ENCODE measurements at places on chromosomes 6 and 20.
A peak's percentile ranks its signal among the peaks of the same experiment; 100 is the strongest.

DNA sequence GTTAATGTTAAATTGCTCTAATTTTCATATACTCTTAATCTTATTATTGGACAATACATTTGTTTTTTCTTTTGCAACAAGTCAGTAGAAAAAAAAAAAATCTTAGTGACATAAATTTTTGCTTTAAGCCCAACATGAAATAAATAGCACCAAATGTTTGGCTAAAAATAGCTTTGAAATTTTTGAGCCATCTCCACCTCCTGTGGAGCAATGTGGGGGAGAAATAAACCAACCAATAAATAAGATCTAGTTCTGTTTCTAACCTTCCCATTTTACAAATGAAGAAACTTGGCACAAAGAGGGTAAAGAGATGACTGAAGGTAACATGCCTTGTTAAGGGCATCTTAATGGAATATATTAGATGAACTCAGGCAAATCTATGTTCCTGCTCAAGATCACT is 91.4 kb downstream of the PRKN start:
- DNase-seq: no peak

DNA sequence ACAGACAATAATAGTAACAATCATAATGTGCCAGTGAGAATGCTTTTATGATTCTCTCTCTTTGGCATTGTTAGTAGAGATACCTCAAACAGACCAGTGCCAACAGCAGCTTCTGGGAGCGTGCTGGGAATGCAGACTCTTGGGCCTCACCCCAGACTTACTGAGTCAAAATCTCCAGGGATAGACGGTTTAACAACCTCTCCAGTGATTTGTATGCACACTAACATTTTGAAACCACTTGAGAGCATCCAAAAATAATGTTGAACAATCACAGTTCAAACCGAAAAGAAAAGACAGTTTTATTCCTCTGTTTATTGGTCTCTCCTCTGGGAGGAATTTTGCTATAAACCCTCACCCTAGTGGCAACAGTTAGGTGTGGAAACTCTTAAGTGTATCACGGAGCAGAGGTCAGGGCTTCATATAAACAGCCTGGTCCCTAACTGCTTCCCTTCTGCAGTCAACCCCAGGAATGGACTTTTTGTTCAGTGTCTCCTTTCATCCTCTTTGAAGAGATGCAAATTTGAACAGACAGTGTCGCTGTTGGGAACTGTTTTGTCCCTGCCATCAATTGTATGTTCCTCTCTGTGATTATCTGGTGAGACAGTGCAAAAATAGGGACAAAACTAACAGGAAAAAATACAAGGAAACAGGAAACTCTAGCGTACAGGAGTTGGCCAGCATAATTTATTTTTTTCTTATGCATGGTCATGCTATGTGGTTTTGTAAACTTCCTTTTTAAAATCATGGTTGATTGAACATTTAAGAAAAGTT is 162.4 kb upstream of the BTBD3 start:
- DNase-seq: no peak

DNA sequence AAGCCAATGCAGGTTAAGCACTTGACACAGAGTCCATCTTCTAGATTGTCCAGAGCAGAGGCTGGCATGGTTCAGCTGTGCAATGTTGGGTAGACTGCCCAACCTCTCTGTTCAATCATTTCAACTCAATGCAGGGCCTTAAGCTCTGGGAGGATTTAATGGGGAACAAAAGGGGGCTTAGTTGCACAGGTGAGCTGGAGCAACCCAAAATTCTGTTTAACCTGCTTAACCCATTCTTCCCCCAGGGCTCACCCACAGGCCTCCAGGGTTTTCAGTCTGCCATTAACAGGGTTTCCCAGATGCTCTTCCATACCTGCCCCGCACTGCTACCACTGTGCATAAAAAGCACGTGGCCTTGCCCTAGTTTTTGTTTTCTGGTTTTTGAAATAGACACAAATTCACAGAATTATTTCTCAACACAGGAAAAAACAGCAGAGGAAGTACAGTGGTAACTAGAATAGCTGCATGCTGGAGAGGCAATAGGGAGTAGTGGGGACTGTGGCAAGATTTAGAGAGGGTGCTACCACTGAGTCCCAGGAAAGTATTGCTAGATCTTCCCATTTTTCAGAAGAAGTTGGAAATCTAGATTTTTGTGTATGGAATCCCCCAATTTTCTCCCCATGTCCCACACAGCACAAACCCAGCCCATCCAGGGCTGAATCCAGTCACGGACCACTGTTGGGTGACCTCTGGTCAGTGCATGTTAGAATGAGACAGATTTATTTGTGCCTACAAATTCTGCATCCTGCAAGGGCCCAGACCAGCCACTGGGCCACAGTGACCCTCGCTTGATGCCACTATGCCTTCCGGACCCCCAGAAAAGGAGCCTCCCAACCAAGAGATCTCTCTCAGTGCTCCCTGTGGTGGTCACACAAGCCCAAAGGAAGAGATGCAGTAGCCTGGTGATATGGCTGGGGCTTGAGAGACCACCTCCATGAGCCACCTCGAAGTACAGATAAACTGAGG is 4.6 kb downstream of the PTGIS start:
- DNase-seq: no peak

- DNase-seq: no peak
Measured at GRCh38 chr6:44618371-44618770, 230.9 kb downstream of the CDC5L start.

- DNase-seq: no peak
Measured at GRCh38 chr6:31871046-31871659, 7.6 kb downstream of the SLC44A4 start.

DNA sequence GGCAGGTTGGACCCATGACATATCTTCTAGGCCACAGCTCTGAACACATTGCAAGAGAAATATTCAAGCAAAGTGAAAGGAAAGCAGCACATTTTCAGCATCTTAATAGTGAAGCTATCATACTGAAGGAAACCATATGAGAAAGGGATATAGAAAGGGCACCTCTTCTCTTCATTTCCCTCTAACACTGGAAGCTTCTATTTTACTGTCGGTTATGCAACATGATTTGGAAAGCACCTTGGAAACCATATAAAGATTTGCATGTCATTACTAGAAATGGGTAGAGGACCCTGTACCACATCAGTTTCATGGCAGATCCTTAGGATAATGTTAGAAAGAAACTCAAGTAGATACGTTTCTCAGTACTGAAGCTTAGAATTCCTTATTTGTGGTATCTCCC is 70.5 kb upstream of the HMGN3 start:
- DNase-seq: no peak

GRCh38 chr6:35203152-35203670 is 10.5 kb upstream of the SCUBE3 start:
- no peak for DNase-seq

DNA sequence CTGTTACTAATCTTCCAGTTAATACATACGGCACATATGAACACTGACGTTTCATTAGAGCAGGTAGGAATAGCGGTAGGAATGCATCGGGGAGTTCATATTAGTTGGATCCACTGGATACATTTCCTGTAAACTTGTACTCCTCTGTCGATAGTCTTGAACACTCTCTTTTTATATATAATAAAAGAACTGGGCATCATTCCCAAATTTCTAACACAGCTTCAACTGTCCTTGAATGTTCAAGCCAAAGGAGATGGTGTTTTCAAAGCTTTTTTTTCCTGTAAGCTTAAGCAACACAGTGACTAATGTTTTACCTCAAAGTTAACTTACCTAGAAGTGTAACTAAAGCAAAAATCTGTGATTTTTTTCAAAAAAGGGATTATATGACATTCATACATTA is 195.3 kb downstream of the UTRN start:
- DNase-seq: no peak

GRCh38 chr6:5119090-5119951 is 34.2 kb downstream of the PPP1R3G start:
- DNase-seq: no peak

- DNase-seq: no peak
Measured at GRCh38 chr6:36160147-36160760, 29.9 kb downstream of the MAPK13 start.

DNA sequence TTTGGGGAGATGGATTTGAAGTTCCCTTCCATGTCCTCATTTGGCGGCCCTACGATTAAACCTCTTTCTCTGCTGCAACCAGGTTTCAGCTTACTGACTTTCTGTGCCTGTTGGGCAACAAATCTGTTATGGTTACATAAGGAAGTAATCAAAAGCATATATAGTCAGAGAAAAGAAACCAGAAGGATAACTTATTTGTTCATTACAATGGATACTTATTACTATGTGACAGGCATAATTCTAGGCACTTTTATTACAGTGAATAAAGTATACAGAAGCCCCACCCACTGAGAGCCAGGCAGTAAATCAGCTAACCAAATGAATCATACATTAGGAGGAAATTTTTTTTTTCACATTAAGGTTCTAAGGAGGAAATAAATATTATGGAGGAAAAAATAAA is 9.6 kb upstream of the TRIM31 start:
- no peak for DNase-seq

DNA sequence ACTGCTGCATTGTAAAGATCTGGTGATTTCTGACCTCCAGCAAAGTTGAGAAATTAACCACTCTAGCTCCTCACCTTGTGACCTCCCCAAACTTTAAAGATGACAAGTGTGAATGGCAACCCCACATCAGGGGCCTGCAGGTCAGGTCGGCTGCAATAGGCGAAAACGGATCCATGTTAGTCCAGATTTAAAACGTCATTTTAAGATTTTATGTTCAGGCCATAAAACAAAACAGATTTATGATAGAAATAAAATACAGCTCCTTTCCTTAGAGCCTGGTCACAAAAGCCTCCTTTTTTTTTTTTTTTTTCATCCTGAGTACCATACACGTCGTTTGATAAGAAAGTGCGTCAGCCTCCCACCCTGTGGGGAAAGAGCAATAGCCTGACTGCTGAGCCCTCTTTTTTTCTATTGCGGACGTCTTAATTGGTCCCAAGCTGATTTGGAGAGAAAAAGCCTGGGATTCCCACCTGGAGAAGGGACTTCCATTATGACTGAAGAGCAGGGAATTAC is 519.2 kb upstream of the NOX3 start:
- no peak for DNase-seq

DNA sequence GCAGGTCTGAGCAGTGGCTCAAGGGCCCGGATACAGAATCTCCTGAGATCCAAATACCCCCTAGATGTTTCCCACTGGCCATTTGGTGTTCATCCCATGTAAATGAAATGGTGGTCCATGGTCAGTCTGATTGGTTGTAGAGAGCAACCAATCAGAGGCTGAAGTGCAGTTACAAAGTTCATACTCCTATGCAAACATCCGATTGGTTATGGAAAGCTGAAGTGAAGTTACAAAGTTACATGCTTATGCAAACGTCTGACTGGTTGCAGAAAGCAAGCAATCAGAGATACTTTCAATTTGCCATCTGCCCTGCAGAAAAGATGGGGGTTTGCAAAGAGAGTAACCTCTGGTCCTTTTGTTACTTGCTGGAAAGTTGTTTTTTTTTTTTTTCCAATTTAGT is 313.6 kb downstream of the CDKAL1 start:
- no peak for DNase-seq

- DNase-seq: no peak
Measured at GRCh38 chr20:62114894-62115293, 7.4 kb upstream of the LSM14B start.

GRCh38 chr20:57195469-57196100 is 70.9 kb downstream of the BMP7 start:
- DNase-seq: no peak

DNA sequence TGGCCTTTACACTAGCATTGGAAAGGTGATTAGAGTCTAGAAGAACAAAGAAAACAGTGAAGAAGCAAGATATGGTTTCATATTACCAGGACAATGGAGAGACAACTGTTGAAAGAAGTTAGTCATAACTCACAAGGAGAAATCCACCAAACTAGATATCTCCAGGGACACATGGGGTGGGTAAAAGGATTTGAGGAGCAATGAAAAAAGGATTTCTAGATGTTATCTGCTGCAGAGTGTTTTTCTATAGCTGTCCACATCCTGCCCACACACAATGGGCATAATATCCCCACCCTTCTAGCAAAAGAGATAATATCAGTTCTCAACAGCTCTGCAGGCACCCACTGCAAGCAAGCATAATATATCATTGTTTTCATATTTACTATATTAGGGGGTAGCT is 303.1 kb downstream of the HAO1 start:
- DNase-seq: no peak

- no peak for DNase-seq
Measured at GRCh38 chr6:5665667-5666066, 341.1 kb downstream of the NRN1 start.

- no peak for DNase-seq
Measured at GRCh38 chr6:148427333-148427732, 84.7 kb downstream of the SASH1 start.

- DNase-seq: peak; percentile 49
Measured at GRCh38 chr6:82072121-82072521, 175.4 kb downstream of the IBTK start.

GRCh38 chr20:58559368-58559729 is 44.1 kb upstream of the APCDD1L start:
- DNase-seq: no peak

GRCh38 chr20:47122560-47122959 is 227.9 kb downstream of the EYA2 start:
- DNase-seq: no peak

DNA sequence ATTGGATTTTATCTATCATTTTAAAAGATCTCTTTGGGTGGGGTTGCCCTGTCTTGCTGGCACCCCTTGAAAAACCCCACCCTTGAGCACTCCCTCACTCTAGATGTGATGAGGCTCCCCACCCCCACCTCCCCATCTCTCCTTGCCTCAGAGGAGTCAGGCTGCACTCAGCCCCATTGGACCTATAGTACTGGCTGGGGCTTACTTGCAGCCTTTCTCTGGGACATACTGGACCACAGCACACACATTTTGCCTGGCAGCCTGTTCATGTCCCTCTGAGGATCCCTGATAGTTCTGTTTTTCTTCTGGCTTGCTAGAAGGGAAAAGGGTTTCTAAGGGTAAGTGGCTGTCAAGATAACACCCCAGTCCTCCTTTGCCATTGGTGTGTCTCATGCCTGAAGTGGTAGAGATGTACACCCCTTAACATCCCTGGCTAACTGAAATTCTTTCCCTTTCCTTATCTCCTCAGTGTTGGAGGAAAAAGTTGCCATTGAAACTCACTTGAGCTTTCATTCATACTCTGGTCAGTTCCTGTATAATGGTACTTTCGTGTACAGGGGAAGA is 553.4 kb upstream of the CITED2 start:
- DNase-seq: no peak

DNA sequence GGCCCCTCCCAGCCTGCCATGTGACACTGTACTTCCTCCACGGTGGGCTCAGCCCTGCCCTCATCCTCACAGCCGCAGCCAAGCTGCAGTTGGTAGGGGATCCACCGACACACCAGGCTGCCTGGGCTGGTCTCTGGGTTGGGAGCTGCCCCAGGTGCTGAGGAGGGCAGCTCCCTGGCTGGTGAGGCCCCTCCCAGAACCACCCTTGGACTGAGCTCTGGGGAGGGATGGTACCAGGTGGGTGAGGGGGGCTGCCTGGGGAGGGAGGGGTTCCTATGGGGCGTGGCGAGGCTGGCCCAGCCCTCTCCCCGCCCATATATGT is 185 bp upstream of the TNFRSF6B start:
- no peak for DNase-seq

GRCh38 chr6:169425628-169426370 is 172.2 kb upstream of the THBS2 start:
- DNase-seq: no peak

DNA sequence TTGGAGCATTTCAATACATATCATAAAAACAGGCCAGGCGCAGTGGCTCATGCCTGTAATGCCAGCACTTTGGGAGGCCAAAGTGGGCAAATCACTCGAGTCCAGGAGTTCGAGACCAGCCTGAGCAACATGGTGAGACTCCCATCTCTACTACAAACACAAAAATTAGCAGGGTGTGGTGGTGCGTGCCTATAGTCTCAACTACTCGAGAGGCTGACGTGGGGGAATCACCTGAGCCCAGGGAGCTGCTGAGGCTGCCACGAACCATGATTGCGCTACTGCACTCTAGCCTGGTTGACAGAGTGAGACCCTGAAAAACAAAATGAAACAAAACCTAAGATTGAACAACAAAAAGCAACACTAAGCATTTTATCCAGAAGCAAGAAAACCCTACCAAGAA is 47.2 kb downstream of the BACH2 start:
- DNase-seq: no peak

All from NCI-H2029 treated with DMSO at 0.1 percent for 48 hours (cell line).